CD4-positive, alpha-beta memory T cell (primary cell): ENCODE measurements at places on chromosomes 11 and 22.

DNA sequence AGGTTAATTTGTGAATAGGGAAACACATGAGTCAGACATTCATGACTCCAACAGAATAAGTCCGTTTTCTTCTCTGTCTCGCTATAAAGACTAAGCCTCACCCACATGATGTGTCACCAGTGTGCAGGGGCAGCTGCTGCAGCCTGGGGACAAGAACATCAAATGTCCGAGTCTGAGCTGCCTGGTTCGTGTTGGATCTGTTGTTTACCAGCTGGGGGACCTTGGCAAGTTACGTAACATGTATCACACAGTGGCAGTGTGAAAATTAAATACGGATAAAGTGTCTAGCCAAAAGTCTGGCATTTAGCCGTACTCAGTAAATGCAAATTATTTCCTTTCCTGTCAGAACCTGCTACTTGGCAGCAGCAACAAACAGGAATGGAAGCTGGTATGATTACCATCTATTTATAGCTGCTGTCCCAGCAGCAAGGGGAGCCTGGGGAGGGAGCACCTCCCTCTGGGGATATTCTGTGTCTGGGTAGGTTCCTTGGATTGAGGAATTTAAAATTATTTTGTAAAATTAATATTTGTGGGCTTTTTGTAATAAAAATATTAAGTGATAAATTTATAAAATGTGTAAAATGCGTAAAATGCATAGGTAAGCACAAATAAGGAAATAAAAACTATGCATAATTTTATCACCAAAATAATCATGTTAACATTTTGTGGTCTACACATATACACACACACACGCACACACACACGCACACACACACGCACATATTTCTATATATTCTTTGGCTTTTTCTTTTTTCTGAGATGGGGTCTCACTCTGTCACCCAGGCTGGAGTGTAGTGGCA, 1.3 kb upstream of the CLDN25 start:
- no peak for DNase-seq

DNA sequence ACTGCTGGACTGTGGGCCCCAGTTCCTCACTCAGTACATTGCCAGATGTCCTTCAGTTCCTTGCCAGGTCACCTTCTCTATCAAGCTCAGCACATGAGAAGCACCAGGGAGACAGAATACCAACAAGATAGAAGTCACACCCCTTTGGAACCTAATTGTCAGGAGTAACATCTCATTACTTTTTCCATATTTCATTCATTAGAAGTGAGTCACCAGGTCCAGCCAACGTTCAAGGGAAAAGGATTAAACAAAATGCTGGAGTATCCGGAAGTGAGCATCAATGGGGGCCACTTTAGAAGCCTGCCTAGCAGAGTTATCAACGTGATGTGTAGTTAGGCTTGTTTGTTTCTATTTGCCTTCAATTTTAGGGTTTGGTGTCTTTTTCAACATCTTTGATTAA, 569.3 kb downstream of the MIAT start:
- DNase-seq = no peak

DNA sequence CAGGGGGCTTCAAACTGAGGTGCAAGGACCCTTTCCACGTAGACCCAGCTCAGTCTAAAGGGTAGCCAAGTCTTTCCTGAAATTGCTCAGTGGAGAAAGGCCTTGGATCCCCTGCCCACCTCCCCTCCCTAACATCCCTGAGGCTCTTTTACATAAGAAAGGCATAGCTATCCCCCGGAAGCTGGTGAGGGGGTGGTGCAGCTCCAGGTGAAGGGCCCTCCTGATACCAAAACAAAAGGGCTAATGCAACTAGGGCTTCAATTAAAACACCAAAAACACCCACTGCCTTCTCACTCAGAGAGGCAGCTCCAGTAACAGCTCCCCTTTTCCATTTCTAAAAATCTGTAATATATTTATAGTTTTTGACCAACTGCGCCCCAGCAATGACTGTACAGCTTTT, 5.8 kb downstream of the SHANK2 start:
- DNase-seq = no peak

- DNase-seq = peak; percentile 41
Observed at GRCh38 chr11:93541884-93542810, 1.0 kb downstream of the SMCO4 start.

DNA sequence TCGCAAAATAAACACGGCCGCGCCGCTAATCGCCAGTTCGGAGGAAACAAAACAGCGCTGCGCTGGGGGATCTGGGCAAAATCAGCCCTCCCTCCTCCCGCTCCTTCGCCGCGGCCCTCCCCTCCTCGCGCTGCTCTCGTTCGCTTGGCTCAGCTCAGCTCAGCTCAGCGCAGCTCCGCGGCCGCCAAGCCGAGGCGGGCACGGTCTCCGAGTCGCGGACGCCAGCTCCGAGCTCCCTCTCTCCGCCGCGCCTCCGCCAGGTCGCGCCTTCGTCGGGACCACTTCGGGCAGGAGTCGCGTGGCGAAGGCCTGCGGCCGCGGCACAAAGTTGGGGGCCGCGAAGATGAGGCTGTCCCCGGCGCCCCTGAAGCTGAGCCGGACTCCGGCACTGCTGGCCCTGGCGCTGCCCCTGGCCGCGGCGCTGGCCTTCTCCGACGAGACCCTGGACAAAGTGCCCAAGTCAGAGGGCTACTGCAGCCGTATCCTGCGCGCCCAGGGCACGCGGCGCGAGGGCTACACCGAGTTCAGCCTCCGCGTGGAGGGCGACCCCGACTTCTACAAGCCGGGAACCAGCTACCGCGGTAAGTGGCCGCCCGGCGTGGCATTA, at the start of gene SPON1:
TSS of gene SPON1 (plus strand) at position 162 of the 607 bp plus-strand sequence. CDS start at position 344, 182 bp downstream.
- DNase-seq = peak; percentile 33
